ENCODE measurements at places on chromosomes 4 and X.

DNA sequence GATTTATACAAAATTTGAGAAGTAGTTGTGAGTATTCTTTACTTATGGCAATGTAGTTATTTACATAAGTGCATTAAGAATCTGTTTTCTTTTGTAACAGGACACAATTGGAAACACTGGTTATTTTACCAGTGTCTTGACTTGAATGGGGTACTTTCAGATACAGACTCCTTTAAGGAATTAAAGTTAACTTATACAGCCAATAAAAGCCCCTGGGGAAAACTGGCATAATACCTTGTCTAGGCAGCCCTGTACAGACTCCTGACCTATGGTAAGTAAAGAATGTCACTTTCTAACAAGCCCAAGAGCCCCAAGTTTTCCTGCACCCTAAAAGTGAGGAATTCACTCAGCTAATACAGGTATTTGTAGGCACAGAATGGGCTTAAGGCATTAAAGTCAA, 241.8 kb downstream of the CPXCR1 start:
- DNase-seq = no peak

DNA sequence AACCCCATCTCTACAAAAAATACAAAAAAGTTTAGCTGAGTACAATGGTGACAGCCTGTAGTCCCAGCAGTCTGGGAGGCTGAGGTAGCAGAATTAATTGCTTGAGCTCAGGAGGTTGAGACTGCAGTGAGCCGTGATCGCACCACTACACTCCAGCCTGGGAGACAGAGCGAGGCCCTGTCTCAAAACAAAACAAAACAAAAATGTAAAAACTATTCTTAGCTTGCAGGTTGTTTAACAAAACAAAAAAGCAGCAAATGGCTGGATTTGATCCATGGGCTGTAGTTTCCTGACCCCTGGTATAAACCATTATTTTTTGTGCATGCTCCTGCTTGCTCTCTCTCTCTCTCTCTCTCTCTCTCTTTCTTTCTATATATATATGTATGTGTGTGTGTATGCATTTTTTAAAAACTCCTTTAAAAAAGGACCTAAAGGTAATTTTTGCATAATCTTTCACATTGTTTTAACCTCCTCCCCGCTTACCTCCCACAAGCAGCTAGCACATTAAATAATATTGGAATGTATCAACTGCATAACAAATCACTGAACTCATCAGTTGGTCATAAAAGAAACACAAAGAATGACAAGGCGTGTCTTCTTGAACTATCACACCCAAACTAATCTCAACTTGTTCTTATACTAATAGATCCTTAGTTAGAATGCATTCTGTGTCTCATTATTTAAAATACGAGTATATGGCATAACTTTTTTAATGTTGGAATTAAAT, 4.8 kb downstream of the AREG start:
- no peak for DNase-seq

DNA sequence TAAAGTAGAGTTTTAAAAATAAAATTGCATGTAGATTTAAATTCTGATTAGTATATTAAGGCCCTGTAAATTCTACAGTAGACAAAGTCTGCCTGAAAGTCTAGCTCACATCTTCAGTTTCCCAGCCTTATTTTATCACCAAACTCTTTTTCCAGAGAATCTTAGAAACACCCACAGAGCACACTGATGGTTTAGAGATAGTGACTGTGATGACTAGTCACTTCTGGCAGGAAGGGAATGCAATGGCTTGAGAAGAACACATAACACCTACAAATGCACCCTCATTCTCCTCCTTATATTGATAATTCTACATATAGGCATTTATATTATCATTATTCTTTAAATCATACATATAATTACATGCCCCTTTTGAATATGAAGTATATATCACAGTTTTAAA, 232.9 kb downstream of the ARAP2 start:
- no peak for DNase-seq

GRCh38 chr4:118113220-118113619, 78.9 kb downstream of the NDST3 start:
- DNase-seq = no peak

GRCh38 chr4:152610131-152610530, 69.7 kb downstream of the TMEM154 start:
- no peak for DNase-seq

DNA sequence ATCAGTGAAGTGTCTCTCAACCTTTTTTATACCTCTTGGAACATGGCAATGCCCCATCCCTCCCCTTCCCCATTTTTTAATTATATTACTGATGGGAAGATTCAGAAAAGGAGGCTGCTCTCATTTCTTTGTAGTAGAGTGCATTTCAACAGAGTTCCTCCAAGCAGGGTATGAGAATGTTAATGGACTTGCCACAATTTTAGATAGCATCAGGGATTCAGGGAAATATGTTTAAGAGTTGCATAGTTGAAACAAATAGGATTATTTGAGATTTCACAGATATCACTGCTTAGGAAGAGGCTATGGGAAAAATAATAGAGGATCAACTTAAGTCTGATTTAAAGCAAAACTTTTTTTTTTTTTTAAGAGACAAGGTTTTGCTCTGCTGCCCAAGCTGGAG, 46.2 kb downstream of the DIPK2B start:
- DNase-seq = no peak

DNA sequence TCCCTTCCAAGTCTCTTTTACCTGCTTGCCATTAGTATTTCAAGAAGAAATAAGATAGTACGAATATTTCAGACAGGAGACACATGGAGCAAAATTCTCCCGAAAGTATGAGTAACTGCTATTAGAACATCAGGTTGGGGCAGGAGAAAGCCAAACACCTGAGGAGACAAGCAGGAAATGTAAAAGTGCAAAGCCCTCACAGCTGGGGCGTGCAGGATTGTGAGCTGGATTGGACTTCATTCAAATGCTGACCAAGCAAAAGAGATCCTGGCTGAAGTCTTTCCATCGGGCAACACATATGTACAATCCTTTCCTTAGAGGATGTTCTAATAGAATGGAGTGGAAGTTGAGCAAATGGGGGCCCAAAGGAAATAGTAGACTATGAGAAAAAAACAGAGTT, 76.8 kb downstream of the DTHD1 start:
- no peak for DNase-seq

DNA sequence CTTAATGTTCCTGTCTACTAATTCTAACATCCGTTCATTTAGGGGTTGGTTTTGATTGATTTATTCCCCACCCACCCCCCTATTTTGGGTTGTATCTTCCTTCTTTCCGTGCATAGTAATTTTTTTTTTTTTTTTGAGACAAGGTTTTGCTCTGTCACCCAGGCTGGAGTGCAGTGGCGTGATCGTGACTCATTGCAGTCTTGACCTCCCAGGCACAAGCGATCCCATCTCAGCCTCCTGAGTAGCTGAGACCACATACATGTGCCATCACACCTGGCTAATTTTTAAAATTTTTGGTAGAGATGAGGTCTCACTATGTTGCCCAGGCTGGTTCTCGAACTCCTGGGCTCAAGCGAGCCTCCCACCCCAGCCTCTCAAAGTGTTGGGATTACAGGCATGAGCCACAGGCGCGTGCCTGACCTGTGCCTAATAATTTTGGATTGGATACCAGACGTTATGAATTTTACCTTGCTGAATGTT, 79.9 kb downstream of the ZFX start:
- DNase-seq = no peak

DNA sequence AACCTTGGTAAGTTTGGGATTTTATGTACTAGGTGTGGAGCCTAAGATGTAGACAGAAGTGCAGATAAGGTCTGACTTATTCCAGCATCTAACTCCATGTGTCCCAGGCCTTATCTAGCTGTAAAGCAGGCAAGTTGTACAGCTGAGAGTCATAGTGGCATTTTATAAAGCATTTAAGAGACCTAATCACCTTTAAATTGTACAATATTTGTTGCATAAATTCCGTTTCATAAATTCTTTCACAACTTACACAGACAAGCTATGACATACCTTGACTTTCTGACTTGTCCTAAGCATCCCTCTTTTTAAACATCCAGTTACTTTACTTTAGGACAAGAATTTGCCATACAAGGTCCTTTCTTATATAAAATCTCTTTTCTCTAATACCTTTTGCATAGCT, 11.0 kb downstream of the SYAP1 start:
- DNase-seq = no peak

- no peak for DNase-seq
Measured at GRCh38 chrX:118755633-118756032, 28.2 kb downstream of the IL13RA1 start.

DNA sequence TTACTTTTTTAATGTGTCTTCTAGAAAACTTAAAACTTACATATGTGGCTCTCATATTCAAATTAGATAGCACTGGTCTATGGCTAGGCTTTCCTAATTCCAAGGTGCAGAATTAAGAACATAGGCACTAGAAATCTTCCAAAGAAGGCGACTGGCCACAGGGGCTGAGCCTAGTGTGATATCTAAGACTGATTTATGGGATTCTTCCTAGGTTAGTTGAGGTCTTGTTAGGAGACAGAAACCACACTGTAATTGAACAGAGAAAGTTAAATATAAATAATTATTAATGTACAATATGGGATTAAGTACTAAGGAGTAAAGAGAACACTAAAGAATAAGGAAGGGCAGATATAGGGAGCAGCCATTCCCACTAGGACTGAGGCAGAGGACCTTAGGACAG, 48.3 kb downstream of the SNX25 start:
- no peak for DNase-seq

- no peak for DNase-seq
Measured at GRCh38 chr4:36256398-36256891, 12.1 kb upstream of the ARAP2 start.

DNA sequence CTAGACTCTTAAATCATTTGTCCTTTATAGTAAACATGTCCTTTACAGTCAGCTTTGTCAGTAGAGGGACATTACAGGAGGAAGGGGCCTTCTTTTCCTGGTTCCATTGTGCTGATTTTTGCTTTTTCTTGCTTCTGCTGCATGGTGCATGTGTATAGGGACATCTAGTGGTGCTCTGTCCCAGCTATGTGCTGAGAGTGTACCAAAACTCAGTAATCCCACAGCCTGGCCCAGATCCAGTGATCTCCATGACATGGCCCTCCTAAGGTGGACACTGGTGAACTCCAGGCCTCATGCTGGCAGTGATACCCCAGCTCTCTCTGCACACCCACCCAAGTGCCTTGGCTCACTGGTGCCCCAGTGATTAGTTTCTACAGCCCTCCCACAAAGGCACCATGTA, 45.2 kb downstream of the MAGEB17 start:
- DNase-seq = no peak

DNA sequence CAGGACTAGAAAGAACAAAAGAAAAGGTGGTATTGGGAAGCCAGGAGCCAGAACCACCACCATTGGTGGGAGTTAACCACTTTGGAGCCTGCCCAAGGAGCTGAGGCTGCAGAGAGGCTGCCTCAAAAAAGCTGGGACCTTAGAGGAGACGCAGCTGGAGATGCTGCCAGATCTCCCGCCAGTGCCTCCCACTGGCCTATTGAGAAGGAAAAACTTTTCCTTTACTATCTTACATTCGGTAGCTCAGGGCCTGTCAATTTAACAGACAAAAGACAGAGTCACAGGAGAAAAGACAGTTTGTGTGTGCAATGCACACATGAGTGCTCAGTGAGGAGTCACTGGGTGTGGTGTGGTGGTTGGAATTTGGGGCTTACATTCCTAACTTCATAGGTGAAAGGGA, 52.4 kb upstream of the HPSE start:
- no peak for DNase-seq

GRCh38 chr4:113831457-113831856, 69.9 kb upstream of the CAMK2D start:
- DNase-seq = no peak

DNA sequence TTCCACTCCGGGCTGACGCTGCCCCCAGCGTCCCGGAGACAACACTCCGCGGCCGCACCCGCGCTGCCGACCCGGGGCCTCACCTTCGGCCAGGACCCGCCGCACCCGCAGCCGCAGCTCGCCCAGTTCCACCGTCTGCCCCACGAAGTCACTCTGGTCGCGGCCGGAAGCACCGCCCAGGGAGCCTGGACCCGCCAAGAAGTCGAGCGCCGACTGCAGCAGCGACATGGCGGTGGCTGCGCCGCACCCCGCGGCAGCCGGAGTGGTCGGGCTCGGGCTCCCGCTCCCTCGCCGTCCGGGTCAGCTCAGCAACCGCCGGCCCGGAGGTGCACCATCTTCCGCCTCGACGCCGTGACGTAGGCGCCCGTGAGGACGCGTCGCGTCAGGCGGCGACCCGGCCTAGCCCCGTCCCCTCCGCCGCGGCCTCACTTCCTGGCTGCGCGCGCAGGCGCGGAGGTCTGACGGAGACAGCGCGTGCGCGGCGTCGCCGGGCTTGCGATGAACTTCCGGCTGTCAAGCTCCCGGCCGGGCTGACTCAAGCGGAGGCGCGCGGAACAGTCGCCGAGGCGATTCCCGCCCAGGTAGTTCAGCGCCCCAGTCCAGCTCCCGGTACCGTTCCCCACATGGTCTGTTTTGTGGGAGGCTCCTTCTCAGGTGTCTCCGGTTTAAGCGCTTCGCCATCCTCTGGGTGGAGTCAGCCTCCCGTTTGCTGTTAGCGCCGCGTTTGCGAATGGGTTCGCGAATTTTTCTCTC, at the start of the genes GAK and TMEM175:
Gene GAK (minus strand): TSS at position 357 of the 753 bp plus-strand sequence. CDS start 129 bp downstream, at position 228.
Gene TMEM175 (plus strand): TSS at position 501 of the 753 bp plus-strand sequence. CDS start 15,280 bp downstream, outside the sequence.
- DNase-seq = peak; percentile 91

DNA sequence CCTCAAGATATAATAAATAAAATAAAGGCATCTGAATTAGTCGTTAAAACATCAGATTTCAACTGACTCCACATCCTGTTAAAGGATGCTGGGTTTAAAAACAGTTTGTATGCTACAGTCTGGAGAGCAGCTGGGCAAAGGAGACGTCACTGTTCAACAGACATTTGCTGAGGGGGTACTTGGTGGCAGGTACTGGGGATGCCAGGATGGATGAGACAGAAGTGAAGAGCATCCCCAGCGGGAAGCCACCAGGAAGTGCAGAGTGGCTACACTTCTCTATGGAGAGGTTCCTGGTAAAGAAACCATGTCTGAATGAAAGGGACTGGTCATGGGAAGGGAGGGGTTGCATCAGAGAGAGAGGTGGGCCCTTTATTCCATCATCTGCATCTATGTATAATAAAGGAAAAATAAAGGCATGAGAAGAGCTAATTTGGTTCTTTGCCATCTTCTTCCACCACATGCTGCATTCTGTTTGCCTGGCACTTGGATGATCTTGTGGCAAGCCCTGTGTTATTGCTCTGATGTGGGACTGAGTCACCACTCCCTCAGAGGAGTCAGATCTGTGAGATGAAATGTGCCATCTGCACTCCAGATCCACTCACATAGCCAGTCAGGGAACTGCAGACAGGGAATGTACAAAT, 145.0 kb downstream of the SOWAHB start:
- DNase-seq = no peak

DNA sequence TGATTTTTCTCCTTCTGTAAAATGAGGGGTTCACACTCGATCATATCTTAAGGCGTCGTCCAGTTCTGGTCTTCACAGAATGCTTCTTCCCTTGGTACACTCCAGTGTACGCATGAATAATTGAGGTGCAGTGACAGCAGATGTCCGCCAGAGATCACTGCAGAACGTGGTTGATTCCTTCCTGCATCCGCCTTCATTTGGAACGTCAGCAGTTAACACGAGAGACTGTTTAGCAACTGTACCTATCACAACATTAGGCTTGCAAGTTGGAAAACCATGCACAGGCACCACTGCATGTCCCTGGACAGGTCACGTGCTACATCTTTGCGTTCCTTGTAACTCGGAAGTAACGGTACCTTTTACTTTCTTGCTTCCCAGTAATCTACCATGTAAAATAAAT, 66.0 kb upstream of the GEMIN8 start:
- DNase-seq = no peak

Data from stimulated activated CD8-positive, alpha-beta memory T cell treated with anti-CD3 and anti-CD28 coated beads, Interleukin-2, amount 100 ng/mL, for 1 hour (primary cell).